ENCODE measurements at places on chromosomes 7 and 10. TPM values are rescaled to one million over a fixed set of nuclear protein-coding genes. Genes with fewer than 3 reads are reported as not detected.
A peak's percentile ranks its signal among the peaks of the same experiment; 100 is the strongest.

ASZ1 gene
- polyA plus RNA-seq = not detected

ARHGEF5 gene
- 0.07 TPM for polyA plus RNA-seq

POLR2J2 gene
- 4.8 TPM for polyA plus RNA-seq

GRCh38 chr7:147423875-147424274 lies 1166.7 kb upstream of the C7orf33 start:
- H3K36me3 ChIP-seq = no peaks in the 10 kb centered on the region
- H3K27ac ChIP-seq = no peak overlapping the region
- H3K27me3 ChIP-seq = no peaks in the 10 kb centered on the region

GRCh38 chr7:47979832-47980181 lies 392 bp upstream of the HUS1 start:
- peaks cover 8% of the 10 kb centered on the region for H3K4me1 ChIP-seq
- peak overlapping the region; percentile 87 for H3K4me3 ChIP-seq
- H3K36me3 ChIP-seq = peaks cover 32% of the 10 kb centered on the region
- peak overlapping the region; percentile 26 for H3K27ac ChIP-seq
- no peak for DNase-seq

DNA sequence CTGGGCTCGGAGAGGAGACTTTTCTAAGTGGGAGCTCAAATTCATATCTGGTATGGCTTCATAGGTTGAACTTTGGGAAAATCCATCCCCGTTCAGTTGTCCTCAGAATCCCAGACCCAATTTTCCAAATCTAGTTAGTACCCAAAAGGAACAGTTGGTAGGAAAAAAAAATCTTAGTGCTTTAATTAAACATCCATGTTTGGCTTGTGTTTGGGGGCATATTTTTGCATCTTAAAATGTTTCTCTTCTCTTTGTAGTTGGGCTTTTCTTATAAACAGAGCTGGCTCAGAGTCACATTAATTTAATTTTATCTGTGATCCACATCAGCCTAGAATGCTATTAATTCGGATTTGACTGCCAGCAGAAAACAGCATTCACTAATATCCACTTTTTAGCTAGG lies 165.9 kb downstream of the BUB3 start:
- H3K4me1 ChIP-seq = no peaks in the 10 kb centered on the region
- no peak overlapping the region for H3K27ac ChIP-seq
- no peaks in the 10 kb centered on the region for H3K27me3 ChIP-seq
- no peak for DNase-seq
- no peak overlapping the region for H3K4me3 ChIP-seq

GRCh38 chr10:11682267-11682683 lies 59.9 kb upstream of the ECHDC3 start:
- no peak overlapping the region for H3K4me3 ChIP-seq
- H3K36me3 ChIP-seq = no peaks in the 10 kb centered on the region
- DNase-seq = no peak
- no peak overlapping the region for H3K27ac ChIP-seq

DNA sequence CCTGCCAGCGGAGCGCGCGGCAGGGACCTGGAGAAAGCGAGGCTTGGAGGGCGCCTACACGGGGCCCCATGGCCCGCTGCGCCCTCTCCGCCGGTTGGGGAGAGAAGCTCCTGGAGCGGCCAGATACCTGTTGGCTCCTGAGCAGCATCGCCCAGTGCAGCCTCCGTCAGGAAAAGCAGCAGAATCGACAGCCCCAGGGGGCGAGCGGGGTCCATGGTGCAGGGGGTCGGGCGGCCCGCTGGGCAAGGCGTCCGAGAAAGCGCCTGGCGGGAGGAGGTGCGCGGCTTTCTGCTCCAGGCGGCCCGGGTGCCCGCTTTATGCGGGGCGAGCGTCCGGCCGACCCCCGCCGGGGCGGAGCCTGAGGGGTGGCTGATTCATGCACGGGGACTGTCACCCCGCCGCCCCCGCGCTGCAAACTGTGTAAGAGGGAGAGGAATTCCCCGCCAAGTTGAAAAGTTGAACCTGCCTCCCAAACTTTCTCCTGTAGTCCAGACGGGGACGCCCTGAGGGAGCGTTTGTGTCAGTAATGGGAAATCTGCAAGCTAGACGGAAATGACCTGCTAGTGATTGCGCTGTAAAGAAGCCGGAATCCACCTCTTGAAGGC lies at the start of gene TFPI2:
TFPI2 (minus strand) TSS at position 290 of the 605 bp plus-strand sequence; CDS start at position 215, 75 bp downstream.
- H3K4me1 ChIP-seq = peaks cover 12% of the 10 kb centered on the region
- H3K36me3 ChIP-seq = peaks cover 9% of the 10 kb centered on the region
- no peaks in the 10 kb centered on the region for H3K27me3 ChIP-seq
- peak; percentile 83 for DNase-seq
- peak within 1 kb of the TSS; percentile 79 for H3K4me3 ChIP-seq
- peak within 1 kb of the TSS; percentile 53 for H3K27ac ChIP-seq

DNA sequence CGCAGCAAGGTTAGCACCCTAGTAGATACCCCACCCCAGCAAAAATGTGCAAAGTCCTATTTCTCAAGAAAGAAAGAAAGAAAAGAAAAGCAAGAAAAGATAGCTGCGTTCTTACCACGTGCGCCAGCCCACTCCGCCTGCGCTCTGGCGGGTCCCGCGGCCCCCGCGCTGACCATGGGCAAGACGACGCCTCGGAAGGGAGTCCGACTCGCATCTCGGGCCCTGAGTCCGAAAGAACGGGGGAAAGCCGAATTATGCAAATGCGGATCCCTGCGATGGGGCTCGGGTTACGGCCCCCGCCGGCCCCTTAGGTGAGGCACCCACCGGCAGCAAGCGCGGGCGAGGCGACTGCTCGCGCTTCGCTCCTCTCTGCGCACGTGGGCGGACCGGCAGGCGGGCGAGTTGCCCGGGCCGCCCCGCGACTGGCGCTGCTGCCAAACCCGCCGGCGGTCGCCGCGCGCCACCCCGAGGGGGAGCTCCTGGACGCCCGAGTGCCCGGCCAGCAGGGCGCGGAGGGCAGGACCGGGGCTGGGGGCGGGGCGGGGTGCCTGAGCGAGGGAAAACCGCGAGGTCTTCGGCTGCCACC lies 2.4 kb upstream of the EGR2 start:
- peak; percentile 74 for DNase-seq
- H3K4me3 ChIP-seq = peak overlapping the region; percentile 73
- H3K4me1 ChIP-seq = peaks cover 28% of the 10 kb centered on the region
- peaks cover 49% of the 10 kb centered on the region for H3K27me3 ChIP-seq
- H3K36me3 ChIP-seq = no peaks in the 10 kb centered on the region

- no peak overlapping the region for H3K27ac ChIP-seq
- no peaks in the 10 kb centered on the region for H3K36me3 ChIP-seq
- H3K4me1 ChIP-seq = no peaks in the 10 kb centered on the region
- no peaks in the 10 kb centered on the region for H3K27me3 ChIP-seq
- H3K4me3 ChIP-seq = no peak overlapping the region
Observed at GRCh38 chr7:158384746-158385145, 202.9 kb downstream of the PTPRN2 start.

- no peaks in the 10 kb centered on the region for H3K27me3 ChIP-seq
- H3K4me1 ChIP-seq = no peaks in the 10 kb centered on the region
- DNase-seq = no peak
- no peak overlapping the region for H3K27ac ChIP-seq
Observed at GRCh38 chr7:80932536-80932935, 13.7 kb upstream of the SEMA3C start.

DNA sequence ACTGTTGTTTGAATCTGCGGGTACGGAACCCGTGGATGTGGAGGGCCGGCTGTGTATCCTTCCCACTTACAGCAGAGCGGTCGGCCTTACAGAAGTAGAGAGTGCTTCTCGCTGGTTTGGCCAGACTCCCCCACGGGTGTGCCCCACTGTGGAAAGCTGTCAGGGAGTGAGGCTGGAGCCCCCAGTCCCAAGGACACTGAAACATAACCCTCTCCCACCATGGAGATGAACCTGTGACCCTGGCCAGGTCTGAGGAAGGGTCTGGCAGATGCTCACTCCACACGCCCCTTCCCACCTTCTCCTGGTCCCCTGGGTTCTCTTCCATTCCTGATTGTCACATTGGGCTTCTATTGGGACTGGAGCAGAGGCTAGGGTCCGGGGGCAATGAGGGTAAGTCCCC lies 39.6 kb downstream of the TSPAN15 start:
- H3K4me3 ChIP-seq = no peak overlapping the region
- no peaks in the 10 kb centered on the region for H3K27me3 ChIP-seq
- no peaks in the 10 kb centered on the region for H3K36me3 ChIP-seq
- DNase-seq = no peak
- H3K4me1 ChIP-seq = no peaks in the 10 kb centered on the region
- no peak overlapping the region for H3K27ac ChIP-seq

DNA sequence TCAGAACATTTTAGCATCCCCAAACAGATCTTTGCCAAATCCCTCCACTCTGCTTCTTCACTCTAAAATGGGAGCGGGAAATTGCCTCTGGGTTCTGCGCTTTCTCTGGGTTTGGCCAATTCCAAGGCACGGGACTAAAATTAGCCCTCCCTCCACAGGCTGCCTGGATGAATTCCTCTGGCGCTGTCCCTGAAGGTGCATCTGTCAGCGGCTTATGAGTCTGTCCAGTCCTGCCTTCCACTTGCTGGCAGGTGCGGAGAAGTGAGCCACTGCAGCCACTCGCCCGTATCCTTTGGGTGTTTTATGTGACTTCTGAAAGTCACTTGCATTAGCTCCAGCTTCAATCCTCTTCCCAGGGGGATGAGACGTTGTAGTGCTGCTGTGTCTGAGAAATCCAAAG lies 121.6 kb downstream of the SH2D4B start:
- no peak overlapping the region for H3K27ac ChIP-seq
- no peak overlapping the region for H3K4me3 ChIP-seq
- no peaks in the 10 kb centered on the region for H3K36me3 ChIP-seq
- peaks cover 2% of the 10 kb centered on the region for H3K4me1 ChIP-seq
- DNase-seq = no peak

- peaks cover 64% of the 10 kb centered on the region for H3K36me3 ChIP-seq
- H3K27ac ChIP-seq = no peak overlapping the region
- H3K27me3 ChIP-seq = no peaks in the 10 kb centered on the region
- H3K4me3 ChIP-seq = no peak overlapping the region
- DNase-seq = no peak
- H3K4me1 ChIP-seq = no peaks in the 10 kb centered on the region
Observed at GRCh38 chr10:76911184-76911583, 726.4 kb downstream of the KCNMA1 start.

- H3K4me3 ChIP-seq = no peak overlapping the region
- no peak for DNase-seq
- H3K4me1 ChIP-seq = peaks cover 4% of the 10 kb centered on the region
- H3K27me3 ChIP-seq = no peaks in the 10 kb centered on the region
- H3K36me3 ChIP-seq = no peaks in the 10 kb centered on the region
- no peak overlapping the region for H3K27ac ChIP-seq
Observed at GRCh38 chr7:41731493-41732435, 28.9 kb upstream of the INHBA start.

DNA sequence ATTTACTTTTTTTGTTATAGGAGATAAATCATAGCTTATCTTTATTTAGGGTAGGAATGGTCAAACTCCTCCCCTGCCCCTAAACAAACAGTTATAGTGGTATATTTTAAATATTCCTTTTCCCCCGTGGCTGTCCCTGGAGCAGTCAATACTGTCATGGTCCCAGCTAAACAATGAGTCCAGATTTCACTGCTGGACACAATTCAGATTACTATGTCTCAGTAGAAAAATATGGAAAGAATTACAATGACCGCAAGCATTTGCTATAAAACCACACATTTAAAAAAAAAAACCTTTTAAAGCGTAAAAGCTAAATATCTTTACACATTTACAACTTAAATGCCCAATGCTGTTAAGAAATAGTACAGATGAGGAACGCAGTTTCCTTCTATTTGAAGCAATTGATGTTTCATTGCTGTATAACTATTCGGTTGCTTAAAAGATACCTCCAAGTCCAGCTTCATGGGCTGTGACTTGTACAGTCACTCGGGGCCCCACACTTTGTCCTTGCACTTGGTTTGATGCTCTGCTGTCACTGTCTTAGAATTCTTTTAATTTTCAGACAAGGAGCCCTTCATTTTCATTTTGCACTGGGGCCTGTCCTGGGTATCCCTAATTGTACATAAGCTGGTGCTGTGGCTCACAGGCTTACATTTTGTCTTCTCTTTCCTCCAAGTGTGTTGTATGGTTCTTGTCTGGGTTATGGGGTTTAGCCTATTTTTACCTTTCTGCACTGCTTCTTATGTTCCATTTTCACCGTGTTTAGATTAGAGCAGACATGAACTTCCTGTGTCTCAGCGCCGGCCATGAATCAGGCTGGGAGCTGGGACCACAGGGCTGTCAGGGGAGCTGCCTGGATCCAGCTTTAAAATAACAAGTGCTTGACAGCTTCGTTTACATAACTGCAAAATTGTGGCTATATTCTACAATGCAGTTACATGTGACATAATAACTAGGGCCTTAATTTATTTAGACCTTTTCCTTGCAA lies 530.2 kb upstream of the FZD8 start:
- H3K27ac ChIP-seq = peak overlapping the region; percentile 98
- no peak for DNase-seq
- H3K4me3 ChIP-seq = peak overlapping the region; percentile 6

GRCh38 chr10:104452977-104453376 lies 99.3 kb downstream of the CFAP58 start:
- H3K36me3 ChIP-seq = no peaks in the 10 kb centered on the region
- no peak overlapping the region for H3K4me3 ChIP-seq
- no peaks in the 10 kb centered on the region for H3K27me3 ChIP-seq
- peaks cover 10% of the 10 kb centered on the region for H3K4me1 ChIP-seq
